ENCODE measurements at places on chromosomes 12 and 14.

GRCh38 chr14:79278798-79279644, 932.3 kb downstream of the DIO2 start:
- DNase-seq = peak; percentile 78
- peaks cover 54% of the 10 kb centered on the region for H3K27me3 ChIP-seq
- H3K36me3 ChIP-seq = no peaks in the 10 kb centered on the region
- H3K4me3 ChIP-seq = peak overlapping the region; percentile 40

- no peak overlapping the region for H3K4me3 ChIP-seq
- H3K27me3 ChIP-seq = no peaks in the 10 kb centered on the region
- no peak overlapping the region for H3K27ac ChIP-seq
- H3K36me3 ChIP-seq = no peaks in the 10 kb centered on the region
- no peak for DNase-seq
Measured at GRCh38 chr12:58757422-58757821, 162.9 kb downstream of the LRIG3 start.

- H3K4me1 ChIP-seq = no peaks in the 10 kb centered on the region
- no peaks in the 10 kb centered on the region for H3K36me3 ChIP-seq
- H3K4me3 ChIP-seq = no peak overlapping the region
- peaks cover 22% of the 10 kb centered on the region for H3K27me3 ChIP-seq
Measured at GRCh38 chr12:102824218-102824835, 92.7 kb downstream of the PAH start.

- no peak overlapping the region for H3K4me3 ChIP-seq
- no peak overlapping the region for H3K27ac ChIP-seq
- peaks cover 54% of the 10 kb centered on the region for H3K27me3 ChIP-seq
- DNase-seq = no peak
- H3K4me1 ChIP-seq = peaks cover 3% of the 10 kb centered on the region
Measured at GRCh38 chr12:99605-100004, 33.0 kb downstream of the IQSEC3 start.

- H3K4me3 ChIP-seq = no peak overlapping the region
- no peak for DNase-seq
- H3K4me1 ChIP-seq = no peaks in the 10 kb centered on the region
Measured at GRCh38 chr12:113825705-113826104, 140.4 kb downstream of the RBM19 start.

DNA sequence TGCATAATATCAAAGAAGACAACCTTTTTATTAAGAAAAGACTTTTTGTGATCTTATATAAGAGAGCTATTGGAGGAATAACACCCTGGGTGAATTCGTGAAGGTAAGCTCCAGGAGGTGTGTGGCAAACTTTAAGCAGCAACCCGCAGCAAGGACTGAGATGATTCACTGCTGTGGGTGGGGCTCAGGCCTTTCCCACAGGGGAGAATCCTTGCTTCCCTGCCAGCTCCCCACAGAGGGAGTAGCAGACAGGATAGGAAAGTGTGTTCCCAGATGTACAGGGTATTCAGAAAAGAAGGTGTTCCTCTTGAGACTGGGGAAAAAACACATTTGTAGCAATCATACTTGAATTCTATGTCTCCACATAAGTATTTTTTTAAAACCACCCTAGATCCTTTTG, 9.2 kb downstream of the NDUFA12 start:
- H3K4me1 ChIP-seq = no peaks in the 10 kb centered on the region
- H3K27me3 ChIP-seq = no peaks in the 10 kb centered on the region
- H3K27ac ChIP-seq = no peak overlapping the region
- DNase-seq = no peak

- H3K27me3 ChIP-seq = peaks cover 4% of the 10 kb centered on the region
- DNase-seq = no peak
- no peaks in the 10 kb centered on the region for H3K4me1 ChIP-seq
- H3K36me3 ChIP-seq = no peaks in the 10 kb centered on the region
Measured at GRCh38 chr14:95886366-95887056, 9.9 kb downstream of the TUNAR start.

DNA sequence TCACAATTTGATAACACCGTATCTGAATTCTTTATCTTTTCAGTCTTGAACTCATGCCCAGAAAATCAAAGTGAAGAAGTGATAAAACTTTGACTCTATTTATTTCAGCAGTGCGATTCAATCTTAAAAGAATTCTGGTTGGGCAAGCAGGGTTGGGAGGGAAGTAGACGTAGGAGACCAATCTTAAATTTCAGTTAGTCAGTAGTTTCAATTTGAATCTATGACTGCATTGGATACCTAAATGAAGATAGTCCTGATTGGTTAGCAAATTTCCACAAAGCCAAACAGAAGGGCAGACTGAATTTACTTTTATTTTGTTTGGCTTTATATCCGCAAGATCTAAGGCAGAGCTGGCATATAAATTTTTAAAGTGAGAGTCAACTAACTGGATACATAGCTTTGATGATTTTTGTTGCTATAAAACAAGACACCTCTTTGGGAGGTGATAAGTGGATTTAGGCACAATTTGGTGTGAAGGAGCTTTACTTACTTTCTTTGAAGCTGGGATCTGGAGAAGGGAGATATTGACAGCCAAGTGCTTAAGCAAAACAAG, 2.6 kb downstream of the ACSS3 start:
- H3K4me1 ChIP-seq = peaks cover 11% of the 10 kb centered on the region
- no peaks in the 10 kb centered on the region for H3K27me3 ChIP-seq
- no peak overlapping the region for H3K4me3 ChIP-seq
- no peak overlapping the region for H3K27ac ChIP-seq
- DNase-seq = no peak

DNA sequence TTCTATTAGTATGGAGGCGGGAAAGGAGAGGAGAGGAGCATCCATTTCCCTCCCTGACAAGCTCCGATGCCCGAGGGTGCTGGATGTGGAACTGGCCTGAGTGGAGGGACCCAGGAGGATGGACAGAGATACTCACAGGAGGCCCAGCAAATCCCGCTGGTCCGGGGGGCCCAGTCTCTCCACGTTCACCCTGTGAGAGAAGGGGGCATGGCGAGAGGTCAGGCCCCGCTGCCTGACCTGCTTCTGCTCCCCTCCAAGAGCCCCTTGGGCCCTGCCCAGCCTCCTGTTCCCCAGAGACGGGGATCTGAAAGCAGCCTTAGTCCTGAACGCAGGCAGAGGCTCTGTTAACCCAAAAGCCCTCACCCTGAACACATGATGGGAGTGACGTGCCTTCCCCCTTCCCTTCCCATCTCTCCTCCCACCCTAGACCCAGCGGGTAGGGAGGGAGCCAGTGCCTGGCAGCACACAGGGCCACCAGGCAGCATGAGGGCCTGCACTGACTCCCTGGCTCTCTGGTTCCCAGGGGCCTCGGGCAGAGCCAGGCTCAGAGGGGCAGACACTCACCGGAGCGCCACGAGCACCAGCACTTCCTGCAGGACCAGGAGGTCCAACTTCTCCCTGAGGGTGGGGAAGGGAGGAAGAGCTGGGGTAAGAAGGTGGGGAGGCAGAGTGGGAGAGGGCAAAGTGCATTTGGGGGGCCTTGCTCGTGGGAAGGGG, 17.5 kb downstream of the TMEM106C start:
- H3K4me3 ChIP-seq = no peak overlapping the region
- DNase-seq = no peak
- peak overlapping the region; percentile 24 for H3K27ac ChIP-seq
- no peaks in the 10 kb centered on the region for H3K27me3 ChIP-seq
- peaks cover 4% of the 10 kb centered on the region for H3K36me3 ChIP-seq
- H3K4me1 ChIP-seq = peaks cover 29% of the 10 kb centered on the region

DNA sequence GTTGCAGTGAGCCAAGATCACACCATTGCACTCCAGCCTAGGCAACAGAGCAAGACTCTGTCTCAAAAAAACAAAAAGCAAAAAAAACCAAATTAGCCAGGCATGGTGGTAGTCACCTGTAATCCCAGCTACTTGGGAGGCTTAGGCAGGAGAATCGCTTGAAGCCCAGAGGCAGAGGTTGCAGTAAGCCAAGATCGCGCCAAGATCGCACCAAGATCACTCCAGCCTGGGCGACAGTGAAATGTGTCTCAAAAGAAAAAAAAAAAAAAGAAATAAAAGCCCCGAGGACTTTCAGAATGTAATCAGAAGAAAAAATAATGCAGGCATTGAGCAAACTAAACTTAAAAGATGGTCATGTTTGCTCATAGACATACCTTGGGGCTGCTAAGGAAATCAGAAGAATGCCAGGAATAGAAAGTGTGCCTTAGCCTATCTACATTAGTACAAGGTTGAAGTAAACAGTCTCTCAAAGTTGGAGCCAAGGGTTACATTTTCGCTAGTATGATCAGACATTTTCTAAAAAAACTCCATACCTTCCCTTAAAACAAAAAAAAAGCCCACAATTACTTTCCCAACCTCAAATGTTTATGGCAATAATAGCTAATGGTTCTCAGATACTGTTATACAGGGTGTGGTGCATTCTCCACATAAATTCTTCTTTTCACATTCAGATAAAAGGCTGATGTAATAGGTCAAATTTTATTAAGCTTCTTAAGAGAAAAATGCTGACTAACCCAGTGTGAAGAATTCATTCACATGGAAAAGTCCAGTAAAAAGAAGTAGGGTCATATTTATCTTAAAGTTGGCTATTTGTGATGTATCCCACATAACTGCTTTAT, 15.8 kb downstream of the DTD2 start:
- no peaks in the 10 kb centered on the region for H3K27me3 ChIP-seq
- no peak overlapping the region for H3K4me3 ChIP-seq
- peak; percentile 17 for DNase-seq
- H3K4me1 ChIP-seq = no peaks in the 10 kb centered on the region

DNA sequence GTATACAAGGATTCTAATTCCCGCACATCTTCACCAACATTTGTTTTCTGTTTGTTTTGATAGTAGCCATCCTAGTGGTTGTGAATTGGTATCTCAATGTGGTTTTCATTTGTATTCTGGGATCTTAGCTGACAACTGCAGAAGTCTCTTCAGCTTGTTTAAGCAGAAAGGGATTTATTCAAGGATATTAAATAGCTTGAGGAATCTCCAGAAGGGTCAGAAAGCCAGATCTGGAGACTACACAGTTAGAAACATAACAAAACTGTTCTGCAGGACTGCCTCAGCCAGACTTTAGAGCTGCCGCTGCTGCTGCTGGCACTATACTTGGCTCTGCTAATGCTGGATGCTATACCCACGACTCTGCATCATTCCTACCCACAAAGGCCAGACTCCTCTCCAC, 13.4 kb upstream of the CDKL1 start:
- no peaks in the 10 kb centered on the region for H3K36me3 ChIP-seq
- H3K4me1 ChIP-seq = no peaks in the 10 kb centered on the region
- H3K27ac ChIP-seq = no peak overlapping the region
- DNase-seq = no peak
- no peak overlapping the region for H3K4me3 ChIP-seq

- no peak overlapping the region for H3K27ac ChIP-seq
- peaks cover 3% of the 10 kb centered on the region for H3K27me3 ChIP-seq
- no peak for DNase-seq
- no peak overlapping the region for H3K4me3 ChIP-seq
Measured at GRCh38 chr12:52093346-52093745, 13.8 kb downstream of the SMIM41 start.

DNA sequence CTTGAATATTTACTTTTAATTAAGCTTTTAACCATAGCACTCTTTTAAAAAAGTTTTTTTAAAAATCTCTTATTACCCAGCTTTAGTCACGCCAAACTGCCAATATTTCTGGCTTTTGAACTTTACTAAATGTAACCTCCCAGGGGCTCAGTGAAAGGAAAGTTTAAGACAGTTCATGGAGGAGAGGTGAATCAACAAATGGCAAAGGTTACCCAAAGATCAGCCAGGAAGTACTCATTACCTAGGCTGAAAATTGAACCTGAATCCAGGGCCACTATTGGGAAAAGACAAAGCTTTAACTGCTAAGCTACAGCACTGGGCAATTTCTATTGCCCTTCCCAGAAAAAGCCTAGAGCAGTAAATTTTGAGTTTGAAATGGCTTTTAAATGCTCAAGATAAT, 282.2 kb downstream of the GPHN start:
- H3K36me3 ChIP-seq = no peaks in the 10 kb centered on the region
- DNase-seq = no peak
- no peaks in the 10 kb centered on the region for H3K27me3 ChIP-seq
- no peaks in the 10 kb centered on the region for H3K4me1 ChIP-seq
- no peak overlapping the region for H3K27ac ChIP-seq
